ENCODE measurements at places on chromosomes 16 and 17. TPM values are rescaled to one million over a fixed set of nuclear protein-coding genes. Genes with fewer than 3 reads are reported as not detected.

- DNase-seq: no peak
Observed at GRCh38 chr16:8708536-8708935, 34.1 kb downstream of the ABAT start.

DNA sequence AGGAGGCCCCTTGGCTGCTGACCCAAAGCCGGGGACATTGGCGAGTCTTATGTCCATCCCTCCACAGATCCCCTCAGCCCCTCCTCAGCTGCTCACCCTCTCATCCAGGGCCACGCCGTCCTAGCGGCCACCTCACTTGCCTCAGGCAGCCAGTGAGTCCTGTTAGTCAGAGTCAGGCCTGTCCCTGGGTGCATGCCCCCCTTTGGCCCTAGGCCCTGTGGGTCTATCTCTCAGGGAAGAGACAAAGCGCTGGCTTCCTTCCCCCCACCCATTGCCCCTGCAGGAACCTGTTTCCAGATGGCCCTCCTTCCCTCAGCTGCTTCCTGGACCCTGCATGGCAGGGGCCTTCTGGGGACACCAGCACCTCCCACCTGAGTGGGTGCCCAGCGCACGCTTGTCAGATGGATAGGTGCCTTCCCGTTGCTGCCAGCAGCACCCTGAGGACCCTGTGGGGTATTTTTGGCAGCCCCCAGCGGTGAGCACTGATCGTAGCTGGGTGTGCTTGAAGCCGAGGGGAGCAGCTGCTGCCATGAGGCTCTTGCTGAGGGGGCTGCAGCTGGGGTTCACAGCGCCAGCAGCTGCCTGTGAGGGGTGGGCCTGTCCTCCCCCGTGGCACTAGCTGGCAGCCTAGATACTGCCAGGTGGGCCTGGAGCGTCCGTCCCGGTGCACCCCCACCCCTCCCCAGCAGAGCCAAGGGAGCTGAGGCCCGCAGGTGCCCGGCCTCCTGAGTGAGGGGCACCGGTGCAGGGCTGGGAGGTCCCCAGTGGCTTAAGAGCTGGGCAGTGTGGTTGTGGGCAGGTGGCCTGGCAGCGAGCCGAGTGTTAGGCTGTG is 8.4 kb downstream of the DBNDD1 start:
- no peak for DNase-seq

CDH1 gene
- total RNA-seq: 1.4 TPM

DNA sequence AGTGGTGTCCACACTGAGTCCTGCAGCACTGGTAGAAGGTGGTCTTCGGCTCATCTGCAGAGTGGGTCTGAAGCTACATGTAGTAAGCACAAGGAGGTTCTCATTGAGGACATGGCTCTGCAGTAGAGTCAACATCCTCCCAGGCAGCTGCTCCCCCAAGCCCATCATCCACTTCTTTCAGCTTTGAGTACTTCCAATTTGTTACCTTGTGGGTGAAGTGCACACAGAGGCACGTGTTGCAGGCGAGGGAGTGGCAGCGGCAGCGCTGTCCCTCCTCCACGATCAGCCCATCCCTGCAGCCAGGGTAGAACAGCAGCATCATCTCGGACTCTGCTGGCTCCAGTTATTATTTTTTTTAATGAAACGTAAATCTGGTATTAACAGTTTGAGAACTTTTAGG is 1.8 kb upstream of the SSTR2 start:
- DNase-seq: no peak

GRCh38 chr17:9342225-9342624 is 233.4 kb downstream of the STX8 start:
- no peak for DNase-seq

HOXB5 gene
- 2.5 TPM for total RNA-seq

DNA sequence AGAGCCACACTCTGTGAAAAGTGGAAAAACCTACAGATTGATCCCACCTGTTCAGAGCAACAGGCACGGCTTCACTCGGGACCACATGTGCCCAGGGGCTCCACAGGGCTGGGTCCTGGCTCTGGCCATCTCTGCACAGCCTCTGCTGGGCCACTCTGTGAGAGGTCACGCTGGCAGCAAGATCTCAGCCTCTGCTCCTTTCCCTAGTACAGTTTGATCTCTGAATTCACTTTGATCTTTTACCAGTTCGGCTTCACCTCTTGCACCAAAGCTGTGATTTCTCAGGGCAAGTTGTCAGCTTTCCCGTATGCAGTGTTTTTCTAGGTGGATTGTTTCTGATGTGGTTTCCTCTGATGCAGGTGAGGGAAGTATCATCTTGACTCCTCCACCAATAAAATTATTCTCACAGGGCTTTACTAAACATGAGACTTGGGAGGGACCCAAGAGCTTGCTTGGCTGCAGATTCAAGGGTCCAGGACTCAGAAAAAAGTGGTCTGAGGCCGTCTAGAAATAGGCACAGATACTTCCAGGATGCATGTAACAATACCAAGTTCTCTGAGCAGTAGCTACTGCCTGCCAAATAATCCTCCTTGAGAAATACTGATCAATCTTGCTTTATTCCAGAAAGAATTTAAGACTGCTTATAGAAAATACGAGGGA is 24.0 kb upstream of the ALDH3A1 start:
- no peak for DNase-seq

Measured in sigmoid colon (tissue), 7 donors.